Fibroblast of skin of abdomen (primary cell): ENCODE measurements at places on chromosomes 2 and 18.

- no peak for DNase-seq
Measured at GRCh38 chr2:217878915-217879590, 123.7 kb downstream of the TNS1 start.

- DNase-seq: no peak
Measured at GRCh38 chr2:17012297-17012696, 346.7 kb upstream of the CYRIA start.

DNA sequence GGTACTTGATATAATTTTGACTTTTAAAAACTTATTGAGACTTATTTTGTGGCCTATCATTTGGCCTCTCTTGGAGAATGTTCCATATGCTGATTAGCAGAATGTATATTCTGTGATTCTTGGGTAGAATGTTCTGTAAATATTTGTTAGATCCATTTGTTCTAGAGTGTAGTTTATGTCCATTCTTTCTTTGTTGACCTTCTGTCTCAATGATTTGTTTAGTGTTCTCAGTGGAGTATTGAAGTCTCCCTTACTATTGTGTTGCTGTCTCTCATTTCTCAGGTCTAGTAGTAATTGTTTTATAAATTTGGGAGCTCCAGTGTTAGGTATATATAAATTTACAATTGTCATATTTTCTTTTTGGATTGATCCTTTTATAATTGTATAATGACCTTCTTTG, 349.6 kb upstream of the CWC22 start:
- no peak for DNase-seq

- peak; percentile 24 for DNase-seq
Measured at GRCh38 chr2:88054782-88055370, 707 bp downstream of the KRCC1 start.
